Astrocyte (in vitro differentiated cells and primary cell): ENCODE measurements at places on chromosomes 1 and 21. TPM values are rescaled to one million over a fixed set of nuclear protein-coding genes. Genes with fewer than 3 reads are reported as not detected.

GRCh38 chr1:21537511-21537931 lies 28.3 kb downstream of the ALPL start:
- H3K4me1 ChIP-seq: peaks cover 20% of the 10 kb centered on the region
- DNase-seq: no peak
- H3K27ac ChIP-seq: no peak overlapping the region

- H3K27me3 ChIP-seq: no peaks in the 10 kb centered on the region
- no peak for DNase-seq
- peaks cover 24% of the 10 kb centered on the region for H3K4me1 ChIP-seq
- no peak overlapping the region for H3K4me3 ChIP-seq
Observed at GRCh38 chr1:94284476-94284875, 47.1 kb upstream of the ARHGAP29 start.

DNA sequence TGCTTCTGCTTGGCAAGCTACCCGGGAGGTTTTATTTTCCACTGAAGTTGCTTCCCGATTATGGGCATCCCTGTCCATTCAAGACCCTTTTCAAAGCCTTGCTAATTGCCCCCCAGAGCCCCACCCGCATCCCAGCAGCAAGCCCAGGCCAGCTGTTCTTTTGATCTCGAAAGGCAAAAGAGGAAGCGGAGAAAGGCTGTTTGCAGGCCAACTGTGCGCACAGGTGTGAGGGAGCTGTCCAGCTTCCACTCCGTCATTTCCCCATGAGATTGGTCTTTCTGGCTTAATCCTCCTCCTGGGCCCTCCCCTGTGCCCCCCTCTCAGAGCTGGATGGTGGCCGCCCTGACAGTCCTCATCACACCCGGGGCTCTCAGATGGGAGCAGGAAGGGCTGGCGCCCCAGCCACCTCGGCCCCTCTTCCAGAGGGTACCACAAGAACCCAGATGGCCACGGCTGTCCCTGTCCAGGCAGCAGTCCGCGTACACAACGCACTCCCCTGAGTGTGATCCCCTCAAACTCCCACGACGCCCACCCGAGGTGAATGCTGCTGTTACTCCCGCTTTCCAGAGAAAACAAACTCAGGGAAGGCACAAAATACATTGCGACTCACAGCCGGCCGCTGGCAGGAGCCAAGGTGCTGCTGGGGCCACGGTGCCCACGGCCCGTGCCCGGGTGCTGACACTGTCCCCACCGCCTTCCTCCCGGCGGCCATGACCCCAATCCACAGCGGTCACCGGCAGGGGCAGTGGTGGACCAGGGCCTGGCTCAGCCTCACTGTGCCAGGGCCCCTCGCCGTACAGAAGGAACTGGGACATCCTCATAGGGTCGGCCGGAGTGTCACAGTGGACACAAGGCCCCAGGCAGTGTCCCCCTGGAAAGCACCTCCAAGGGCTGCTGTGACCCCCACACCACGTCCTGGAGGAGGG lies 121.9 kb downstream of the CRYAA start:
- DNase-seq: no peak
- H3K27me3 ChIP-seq: peaks cover 4% of the 10 kb centered on the region
- no peak overlapping the region for H3K27ac ChIP-seq
- no peak overlapping the region for H3K4me3 ChIP-seq

DNA sequence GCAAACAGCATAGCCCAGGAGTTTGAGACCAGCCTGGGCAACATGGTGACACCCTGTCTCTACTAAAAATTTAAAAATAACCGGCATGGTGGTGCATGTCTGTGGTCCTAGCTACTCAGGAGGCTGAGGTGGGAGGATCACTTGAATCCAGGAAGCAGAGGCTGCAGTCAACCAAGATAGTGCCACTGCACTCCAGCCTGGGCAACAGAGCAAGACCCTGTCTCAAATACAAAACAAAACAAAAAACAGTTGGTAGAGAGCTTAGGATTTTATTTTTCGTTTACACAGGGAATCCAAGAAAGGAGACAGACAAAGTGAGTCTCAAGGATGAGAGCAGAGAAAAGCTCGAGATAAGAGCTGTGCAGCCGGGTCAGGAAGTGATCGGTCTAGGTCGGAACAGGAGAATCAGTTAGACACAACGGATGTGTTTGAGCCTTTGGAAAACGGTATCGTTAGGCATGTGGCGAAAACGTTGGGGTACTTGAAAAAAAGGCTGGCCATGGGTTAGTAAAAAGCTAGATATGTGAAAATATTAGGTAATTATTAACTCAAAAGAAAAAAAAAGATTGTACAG lies 1.7 kb upstream of the MIB2 start:
- H3K4me3 ChIP-seq: peak overlapping the region; percentile 77
- no peak for DNase-seq
- H3K4me1 ChIP-seq: peaks cover 24% of the 10 kb centered on the region
- H3K27ac ChIP-seq: no peak overlapping the region
- H3K27me3 ChIP-seq: no peaks in the 10 kb centered on the region

DNA sequence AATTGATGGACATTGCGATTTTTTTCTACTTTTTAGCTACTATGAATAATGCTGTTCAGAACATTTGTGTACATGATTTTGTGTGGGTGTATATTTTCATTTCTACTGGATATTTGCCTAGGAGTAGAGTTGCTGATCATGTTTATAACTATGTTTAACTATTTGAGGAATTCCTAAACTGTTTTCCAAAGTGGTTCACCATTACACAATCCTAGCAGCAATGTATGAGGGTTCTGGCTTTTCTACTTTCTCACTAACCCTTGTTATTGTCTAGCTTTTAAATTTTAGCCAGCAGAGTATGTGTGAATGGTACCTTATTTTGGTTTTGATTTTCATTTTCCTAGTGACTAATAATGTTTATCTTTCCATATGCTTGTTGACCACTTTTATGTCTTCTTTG lies 86.2 kb downstream of the ATG4C start:
- H3K4me3 ChIP-seq: no peak overlapping the region
- no peaks in the 10 kb centered on the region for H3K4me1 ChIP-seq
- H3K27ac ChIP-seq: no peak overlapping the region
- no peaks in the 10 kb centered on the region for H3K36me3 ChIP-seq
- peak; percentile 1 for DNase-seq
- no peaks in the 10 kb centered on the region for H3K27me3 ChIP-seq

GRCh38 chr1:247468481-247469140 lies 10.7 kb upstream of the OR2B11 start:
- H3K27ac ChIP-seq: no peak overlapping the region
- no peaks in the 10 kb centered on the region for H3K36me3 ChIP-seq
- H3K4me1 ChIP-seq: no peaks in the 10 kb centered on the region
- no peak for DNase-seq

GRCh38 chr1:154796303-154796892 lies 73.7 kb downstream of the KCNN3 start:
- H3K27ac ChIP-seq: no peak overlapping the region
- DNase-seq: peak; percentile 10
- no peak overlapping the region for H3K4me3 ChIP-seq
- no peaks in the 10 kb centered on the region for H3K36me3 ChIP-seq

GRCh38 chr1:95017775-95018174 lies 55.0 kb downstream of the ALG14 start:
- H3K27me3 ChIP-seq: no peaks in the 10 kb centered on the region
- H3K36me3 ChIP-seq: no peaks in the 10 kb centered on the region
- H3K27ac ChIP-seq: no peak overlapping the region
- peaks cover 26% of the 10 kb centered on the region for H3K4me1 ChIP-seq

DNA sequence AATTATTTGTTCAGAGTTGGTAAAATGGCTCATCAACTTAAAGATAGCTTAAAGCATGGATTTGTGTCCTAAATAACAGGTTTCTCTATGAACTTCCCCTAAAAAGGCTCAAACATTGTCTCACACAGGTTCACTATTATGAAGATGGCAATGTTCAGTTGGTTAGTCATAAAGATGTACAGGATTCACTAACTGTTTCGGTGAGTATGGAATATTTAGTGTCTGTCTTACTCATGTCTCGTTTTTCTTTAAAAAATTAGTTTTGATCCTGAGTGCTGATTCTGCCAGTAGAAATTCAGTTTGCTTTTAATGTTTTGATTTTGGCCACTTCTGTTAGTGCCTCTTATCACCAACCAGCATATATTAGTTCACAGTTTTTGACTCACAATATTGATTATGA lies 7.5 kb upstream of the MOV10 start:
- no peaks in the 10 kb centered on the region for H3K4me1 ChIP-seq
- no peaks in the 10 kb centered on the region for H3K27me3 ChIP-seq
- no peak overlapping the region for H3K4me3 ChIP-seq
- peaks cover 54% of the 10 kb centered on the region for H3K36me3 ChIP-seq
- H3K27ac ChIP-seq: no peak overlapping the region

Gene MMEL1
- total RNA-seq: not detected in 2 replicates

Gene PRR9
- 0.52 and 0.55 TPM in 2 replicates for total RNA-seq

Gene SIKE1
- 62.0 and 64.2 TPM in 2 replicates for total RNA-seq

Gene COA7
- total RNA-seq: 18.4 and 19.4 TPM in 2 replicates

Gene GCSAML
- total RNA-seq: 0.14 TPM in 1 of 2 replicates, not detected in the other

Gene SPRR5
- total RNA-seq: not detected in 2 replicates
